Uterus (tissue), 4 donors: ENCODE measurements at places on chromosomes 6 and 20. TPM values are rescaled to one million over a fixed set of nuclear protein-coding genes. Genes with fewer than 3 reads are reported as not detected.

GLYATL3 gene
- not detected for total RNA-seq

MICB gene
- 2.3 TPM for total RNA-seq

ALDH5A1 gene
- 9.7 TPM for total RNA-seq

MLN gene
- not detected for total RNA-seq

MMP24 gene
- 1.8 TPM for total RNA-seq

SAPCD1 gene
- total RNA-seq: 1.7 TPM
